ENCODE measurements at places on chromosomes 12 and 14.

DNA sequence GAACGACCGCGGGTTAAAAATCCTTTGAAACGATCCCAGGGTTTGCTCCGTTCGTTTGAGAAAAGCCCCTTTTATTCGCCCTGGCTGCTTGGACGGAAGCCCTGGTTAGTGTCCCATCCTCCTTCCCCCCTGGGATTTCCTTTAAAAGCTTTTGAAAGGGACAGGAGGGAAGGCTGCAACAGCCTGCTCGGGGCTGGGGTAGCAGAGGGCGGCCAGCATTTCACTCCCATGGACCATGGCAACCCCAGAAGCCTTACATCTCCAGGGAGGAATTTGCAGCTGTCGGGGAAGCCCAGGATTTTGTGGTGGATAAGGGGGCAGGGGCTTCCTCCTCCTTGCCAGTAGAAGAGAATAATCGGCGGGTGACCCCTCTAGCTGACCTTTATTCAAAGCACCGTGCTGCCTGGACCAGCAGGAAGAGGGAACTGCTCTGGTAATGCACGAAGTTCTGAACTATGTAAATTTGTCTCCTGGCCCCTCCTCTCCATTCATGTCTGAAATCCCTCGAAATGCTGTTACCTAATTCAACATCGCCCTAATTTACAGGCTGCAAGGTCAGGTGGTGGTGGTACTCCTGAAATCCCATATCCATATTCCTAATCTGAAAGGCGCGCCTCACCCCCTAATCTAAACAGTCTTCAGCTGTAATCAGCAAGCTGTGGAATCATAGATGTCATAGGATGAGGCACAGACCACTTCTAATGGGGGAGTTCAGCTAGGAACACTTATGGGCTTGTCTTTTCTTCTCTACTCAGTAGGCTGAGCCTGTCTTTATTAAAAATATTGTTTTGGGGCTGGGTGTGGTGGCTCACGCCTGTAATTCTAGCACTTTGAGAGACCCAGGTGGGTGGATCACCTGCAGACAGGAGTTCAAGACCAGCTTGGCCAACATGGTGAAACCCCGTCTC is 1.0 kb upstream of the CLIP1 start:
- peak; percentile 18 for DNase-seq

DNA sequence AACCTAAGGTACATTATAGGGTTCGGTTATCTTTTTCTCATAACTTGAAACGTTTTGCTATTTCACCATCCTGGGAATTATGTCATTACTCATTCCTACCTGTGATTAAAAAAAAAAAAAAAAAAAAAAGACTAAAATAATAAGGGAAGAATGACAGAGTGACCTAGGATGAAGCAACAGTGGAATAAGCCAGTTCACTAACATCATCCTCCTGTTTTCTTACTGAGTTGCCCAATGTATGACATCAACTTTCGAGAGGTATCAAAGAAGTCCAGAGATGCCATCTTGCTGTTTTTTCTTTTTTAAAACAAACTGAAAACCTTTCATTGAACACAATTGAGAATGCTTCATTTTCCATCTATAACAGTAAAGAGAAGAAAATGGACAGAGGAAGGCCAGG is 42.8 kb downstream of the AMN start:
- DNase-seq = no peak

GRCh38 chr12:58424735-58425392 is 483.5 kb downstream of the ATP23 start:
- no peak for DNase-seq

GRCh38 chr14:57736391-57736790 is 129.5 kb downstream of the SLC35F4 start:
- DNase-seq = no peak

DNA sequence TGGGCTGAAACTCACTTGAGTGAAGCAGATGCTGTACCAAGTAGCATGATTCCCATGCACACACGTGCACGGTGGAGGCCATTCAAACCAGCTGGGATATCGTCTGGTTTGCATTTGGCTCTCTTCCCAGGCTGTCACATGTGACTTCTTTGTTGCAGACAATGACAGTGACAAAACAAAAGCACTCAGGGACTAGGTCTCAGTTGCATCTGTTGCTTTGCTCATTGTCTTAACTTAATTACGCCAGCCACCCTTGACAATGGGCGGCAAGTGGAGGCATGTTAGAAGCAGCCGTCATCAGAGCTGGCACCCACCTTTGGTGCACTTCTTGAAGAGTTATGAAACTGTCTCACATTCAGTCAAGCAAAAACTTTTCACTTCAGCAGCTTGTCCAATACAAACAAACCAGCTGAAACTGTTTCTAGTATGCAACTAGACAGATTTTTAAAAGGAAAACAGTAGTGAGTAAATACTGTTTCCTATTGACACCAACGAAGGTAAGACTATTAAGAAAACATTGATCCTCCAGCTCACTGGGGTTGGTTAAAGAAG is 74.3 kb downstream of the IGF1 start:
- DNase-seq = no peak

DNA sequence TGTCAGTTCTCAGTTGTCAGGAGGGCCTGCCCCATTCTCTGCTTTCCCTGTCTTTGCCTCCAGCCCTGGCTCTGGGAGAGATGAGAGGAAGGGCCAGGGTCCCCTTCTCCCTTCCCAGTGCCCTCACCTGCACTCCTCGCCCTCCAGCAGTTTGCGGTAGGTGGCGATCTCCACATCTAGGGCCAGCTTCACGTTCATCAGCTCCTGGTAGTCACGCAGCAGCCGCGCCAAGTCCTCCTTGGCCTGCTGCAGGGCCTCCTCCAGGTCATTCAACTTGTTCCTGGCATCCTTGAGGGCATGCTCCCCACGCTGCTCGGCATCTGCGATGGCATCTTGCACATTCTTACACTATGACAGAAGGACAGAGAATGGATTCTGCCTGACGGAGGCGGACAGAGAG is 5.4 kb downstream of the KRT2 start:
- DNase-seq = no peak

DNA sequence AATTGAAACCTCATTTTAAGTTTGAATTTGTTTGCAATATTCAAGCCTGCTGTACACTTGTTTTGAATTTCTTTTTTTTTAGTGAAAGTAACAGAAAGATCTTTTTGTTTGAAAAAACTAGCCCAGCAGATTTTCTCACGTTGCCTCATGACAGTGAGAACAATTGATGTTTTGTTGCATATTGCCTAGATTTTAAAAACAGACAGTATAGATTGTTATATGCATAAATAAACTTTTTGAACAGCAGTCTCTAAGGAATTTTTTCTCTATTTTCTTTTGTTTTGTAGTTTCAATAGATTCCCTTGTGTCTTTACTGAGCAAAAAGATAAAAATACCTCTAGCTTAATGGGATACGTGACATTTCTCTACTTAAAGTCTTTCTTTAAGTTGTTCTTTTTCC is 15.4 kb downstream of the OR6C6 start:
- no peak for DNase-seq

- DNase-seq = no peak
These were observed 64.6 kb downstream of the B4GALNT3 start for GRCh38 chr12:524167-524951.

- DNase-seq = no peak
These were observed 24.6 kb downstream of the LIN52 start for GRCh38 chr14:74109369-74109768.

DNA sequence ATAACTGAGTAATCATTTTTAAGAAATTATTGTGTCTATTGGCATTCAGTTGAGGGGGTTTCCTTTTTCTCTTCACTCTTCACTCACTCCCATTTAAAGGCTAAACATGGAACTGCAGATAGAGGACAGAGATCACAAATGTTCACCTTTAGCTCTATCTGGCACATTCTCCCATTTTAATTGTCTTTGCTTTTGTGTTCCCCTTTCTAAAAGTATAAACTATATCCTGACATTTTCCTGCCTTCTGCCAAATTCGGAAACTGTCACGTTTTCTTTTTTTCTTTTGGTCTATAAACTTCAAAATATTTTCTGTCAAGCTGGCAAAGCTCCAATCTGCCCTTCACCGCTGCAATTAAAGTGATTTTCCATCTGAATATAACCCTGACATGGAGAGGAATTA is 219.8 kb upstream of the CDKN3 start:
- DNase-seq = no peak

DNA sequence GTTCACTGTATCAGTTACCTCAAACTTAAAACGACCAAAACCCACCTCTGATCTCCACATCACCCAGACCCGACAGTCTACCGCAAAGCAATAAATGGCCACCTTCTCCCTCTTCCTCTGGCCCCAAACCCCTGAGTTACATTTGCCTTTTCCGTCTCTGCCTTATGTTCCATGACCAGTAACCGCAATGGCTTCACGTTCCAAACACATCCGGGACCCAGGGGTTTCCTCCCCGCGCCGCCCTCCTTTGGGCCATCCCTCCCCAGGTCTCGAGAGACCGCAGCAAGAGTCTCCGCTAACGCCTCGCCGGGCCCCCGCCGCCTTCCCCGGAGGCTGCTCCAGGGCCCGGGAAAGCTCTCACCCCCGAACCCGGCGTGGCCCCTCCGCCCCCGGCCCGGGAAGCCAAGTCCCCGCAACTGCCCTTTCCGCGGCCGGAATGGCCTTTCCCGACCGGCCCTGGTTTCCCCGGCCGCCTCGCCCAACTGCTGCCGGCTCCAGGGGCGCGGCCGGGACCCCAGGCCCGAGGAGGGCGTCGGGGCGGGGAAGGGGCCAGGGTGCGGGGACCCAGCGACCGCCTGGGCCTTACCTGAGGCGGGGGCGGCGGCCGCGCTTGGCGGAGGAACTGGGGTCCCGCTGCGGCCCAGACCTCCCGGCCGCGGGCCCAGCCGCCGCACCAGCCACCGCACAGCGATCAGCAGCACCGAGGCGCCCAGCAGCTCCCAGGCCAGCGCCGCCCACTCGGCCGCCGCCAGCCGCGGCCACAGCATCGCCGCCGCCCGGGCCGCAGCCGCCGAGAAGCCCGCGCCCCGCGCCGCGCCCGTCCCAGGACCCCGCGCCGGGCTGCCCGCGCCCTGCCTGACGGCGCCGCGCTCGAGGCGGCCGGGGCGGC is at the start of gene ANKLE2:
Gene ANKLE2, minus strand, starts transcription at position 801 of the 889 bp plus-strand sequence. Its CDS starts 34 bp downstream, at position 767.
- DNase-seq = peak; percentile 84

DNA sequence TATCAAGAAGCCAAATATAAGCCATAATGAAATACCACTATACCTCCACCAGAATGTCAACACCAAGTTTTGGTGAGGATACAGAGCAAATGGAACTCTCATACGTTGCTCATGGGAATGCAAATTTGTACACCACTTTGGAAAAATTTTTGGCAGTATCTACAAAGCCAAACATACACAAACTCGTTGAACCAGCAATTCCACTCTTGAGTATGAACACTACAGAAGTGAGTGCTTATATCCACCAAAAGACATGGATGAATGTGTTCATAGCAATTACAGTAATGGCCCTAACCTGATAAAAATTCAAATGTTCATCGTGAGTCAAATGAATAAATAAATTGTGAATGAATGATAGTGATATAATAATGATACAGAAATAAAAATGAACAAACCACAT is 24.8 kb downstream of the C12orf71 start:
- no peak for DNase-seq

- DNase-seq = peak; percentile 40
These were observed 20.5 kb upstream of the TESC start for GRCh38 chr12:117119592-117120198.

DNA sequence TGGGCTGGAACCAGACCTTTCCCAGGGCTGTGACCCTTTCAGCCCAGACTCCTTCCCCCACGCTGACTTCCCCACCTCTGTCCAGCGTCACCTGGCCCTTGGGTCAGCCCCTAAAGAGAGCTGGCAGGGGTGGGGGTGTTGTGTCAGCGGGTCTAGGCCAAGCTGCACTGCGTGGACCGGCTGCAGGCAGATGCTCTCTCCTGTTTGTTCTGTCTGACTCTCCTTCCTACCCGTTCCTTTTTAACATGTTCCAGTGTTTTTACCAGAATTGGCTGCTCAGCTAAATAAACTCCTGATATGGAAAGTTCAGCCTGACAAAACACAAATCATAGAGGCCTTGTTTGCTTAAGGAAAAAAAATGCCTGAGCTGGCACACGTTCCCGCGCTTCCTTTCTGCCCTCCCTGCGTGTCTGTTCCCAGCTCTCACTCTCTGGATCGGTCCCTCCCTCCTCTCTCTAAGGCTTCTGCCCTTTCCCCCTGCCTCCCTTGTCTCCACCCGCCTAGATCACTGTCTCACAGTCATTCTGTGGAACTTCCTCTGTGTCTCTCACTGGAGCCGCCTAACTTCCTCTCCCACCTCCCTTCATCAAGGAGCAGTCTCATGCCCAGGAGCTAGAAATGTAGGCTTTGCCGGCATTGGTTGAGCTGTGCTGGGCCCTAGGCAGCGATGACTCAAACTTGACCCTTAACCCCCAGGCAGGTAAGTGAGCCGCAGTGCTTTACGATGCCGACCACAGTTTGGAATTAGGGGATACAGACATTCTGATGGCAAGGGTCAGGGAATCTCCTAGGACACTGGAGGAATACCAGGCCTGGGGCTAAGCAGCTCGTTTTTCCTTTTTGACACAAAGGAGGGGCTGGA is 15.5 kb upstream of the MLXIP start:
- no peak for DNase-seq

- DNase-seq = no peak
These were observed 51.9 kb downstream of the SYNE2 start for GRCh38 chr14:63904724-63905123.

DNA sequence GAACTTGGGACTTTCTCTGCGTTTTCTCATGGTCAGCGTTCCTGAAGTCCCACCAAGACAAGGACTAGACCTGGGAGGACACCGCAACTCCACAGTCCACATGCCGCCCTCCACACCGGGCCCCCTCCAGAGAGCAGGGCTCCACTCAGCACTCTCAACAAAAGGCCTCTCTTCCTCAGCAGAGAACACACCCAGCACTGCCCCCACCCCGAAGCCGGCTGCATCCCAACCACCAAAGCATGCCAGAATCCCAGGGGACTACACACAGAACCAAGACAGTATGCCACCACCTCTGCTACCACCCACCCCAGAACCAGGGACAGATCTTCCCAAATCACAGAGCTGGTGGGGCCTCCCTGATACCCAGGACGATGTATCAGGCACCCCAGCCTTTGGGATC is 88.3 kb downstream of the BCL11B start:
- DNase-seq = peak; percentile 7

GRCh38 chr12:12676605-12677004 is 19.4 kb downstream of the GPR19 start:
- DNase-seq = no peak

DNA sequence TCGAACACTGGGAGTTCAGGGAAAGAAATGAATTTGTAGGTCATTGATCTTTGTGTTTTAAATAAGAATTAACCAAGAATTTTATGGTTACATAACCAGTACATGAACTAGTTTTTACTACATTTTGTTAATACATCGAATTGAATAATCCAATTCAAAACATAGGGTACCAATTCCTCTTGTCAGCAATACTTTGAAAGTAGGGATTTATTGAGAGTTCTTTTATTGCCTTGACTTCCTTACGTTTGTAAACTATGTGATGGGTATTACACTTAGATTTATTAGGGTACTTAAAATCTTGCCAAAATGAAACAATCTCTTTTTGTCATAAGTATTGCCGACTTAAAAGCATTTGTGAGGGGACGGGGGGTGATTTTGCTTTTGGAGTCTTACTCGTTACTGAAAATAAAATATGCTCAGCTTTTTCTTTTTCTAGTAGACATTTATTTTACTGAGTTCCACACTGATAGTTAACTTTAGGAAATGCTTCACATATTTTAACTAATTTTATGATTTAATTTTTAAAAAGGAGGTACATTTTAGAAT is 22.4 kb downstream of the SOCS2 start:
- DNase-seq = no peak

GRCh38 chr12:132471858-132472255 is 18.1 kb upstream of the FBRSL1 start:
- no peak for DNase-seq
